CD4-positive, alpha-beta T cell treated with Interleukin-21 for 1 hour (primary cell): ENCODE measurements at places on chromosomes 3 and 15.

DNA sequence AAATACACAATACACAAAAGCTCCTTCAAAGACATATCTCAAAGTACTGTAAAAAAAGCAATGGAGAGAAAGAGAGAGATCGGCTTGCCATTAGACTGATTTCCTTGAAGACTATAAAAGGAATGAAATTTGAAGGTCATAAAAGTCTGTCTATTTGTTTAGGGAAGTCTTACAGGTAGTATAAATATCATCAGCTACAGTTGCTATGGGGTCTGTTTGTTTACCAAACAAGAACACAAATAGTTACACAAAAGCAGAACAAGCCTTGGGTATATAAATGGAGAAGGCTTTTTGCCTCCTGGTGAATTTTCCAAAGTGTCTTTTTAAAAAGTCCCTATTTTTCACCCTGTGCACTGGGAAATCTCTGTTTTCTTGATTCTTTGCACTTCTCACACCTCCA is 552.3 kb downstream of the FOXP1 start:
- no peak for DNase-seq

DNA sequence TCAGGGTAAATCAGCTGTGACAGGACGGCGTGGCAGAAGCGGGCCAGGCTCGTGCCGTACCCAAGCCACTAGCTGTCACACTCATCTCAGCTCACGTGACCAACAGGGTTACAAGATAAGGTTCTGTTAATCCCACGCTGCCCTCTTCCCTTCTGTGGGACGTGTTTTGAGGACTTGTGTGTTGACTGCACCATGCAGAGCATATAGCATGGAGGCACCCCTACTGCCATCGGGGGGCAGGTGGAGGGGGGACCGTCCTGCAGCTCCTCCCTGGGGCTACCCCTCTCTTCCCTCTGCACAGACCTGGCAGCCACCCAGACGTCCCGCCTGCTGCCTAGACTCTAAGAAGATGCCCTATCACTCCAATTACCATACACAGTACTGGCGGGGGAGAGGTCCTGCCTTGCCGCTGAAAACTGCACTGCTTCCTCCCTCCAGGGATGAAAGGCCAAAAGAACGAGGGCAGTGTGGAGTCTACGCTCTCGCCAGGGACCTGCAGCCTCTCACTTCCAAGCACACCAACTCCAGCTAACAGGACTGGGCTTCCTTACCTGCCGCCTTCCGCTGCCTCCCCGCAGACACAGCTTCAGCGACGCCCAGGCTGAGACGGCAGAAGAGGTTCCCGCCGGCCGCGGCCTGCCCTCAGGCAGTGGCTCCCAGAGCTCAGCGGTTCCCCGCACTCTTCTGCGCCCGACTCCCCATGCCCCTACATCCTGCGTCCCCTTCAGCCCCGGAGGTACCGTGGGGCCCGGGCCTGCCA is at the start of gene TNK2:
TSS of gene TNK2 (minus strand) at position 618 of the 760 bp plus-strand sequence. CDS start 19,963 bp downstream, outside the sequence.
- peak; percentile 65 for DNase-seq

DNA sequence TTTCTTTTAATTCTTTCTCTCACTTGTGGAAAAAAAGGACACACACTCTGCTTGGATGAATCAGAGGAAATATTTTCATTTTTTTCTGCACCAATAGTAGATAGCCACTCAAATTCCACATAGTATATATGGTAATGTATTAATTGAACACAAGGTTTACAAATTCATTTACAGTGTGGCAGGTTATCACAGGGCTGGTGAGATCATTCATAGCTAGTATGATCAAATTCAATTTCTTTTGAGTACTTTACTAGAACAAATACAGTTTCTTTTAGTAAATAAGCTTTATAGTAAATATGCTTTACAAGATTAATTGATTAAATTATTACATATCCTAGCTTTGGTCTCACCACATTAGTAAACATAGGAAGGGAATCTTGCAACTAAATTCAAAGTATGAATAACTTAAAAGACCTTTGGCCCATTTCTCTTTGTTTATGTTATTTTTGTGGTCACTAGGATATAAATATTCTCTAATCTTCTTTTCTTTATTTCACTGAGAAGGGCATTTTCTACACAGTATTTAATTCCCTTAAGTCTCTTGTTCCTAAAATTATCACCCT is 40.1 kb upstream of the PARP14 start:
- no peak for DNase-seq

GRCh38 chr15:62163397-62164013 is 1.6 kb downstream of the C2CD4B start:
- DNase-seq, result no peak

DNA sequence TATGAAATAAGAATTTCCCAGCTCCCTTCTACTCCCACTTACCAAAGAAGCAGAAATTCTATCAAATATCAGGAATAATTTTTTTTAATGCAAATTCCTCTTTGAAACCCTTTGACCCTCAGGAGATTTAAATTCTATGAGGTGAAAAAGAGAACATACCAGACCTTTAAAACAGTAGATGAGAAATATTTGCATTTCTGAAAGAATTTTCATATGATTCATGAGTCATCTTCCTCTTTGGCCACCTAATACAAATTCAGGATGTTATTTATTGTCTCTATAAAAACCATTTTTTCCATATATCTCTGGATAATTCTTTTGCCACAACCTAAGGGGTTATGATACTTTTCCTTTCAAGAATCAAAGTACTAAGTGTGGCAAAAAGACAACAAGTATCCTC is 67.3 kb upstream of the ST3GAL6 start:
- no peak for DNase-seq

DNA sequence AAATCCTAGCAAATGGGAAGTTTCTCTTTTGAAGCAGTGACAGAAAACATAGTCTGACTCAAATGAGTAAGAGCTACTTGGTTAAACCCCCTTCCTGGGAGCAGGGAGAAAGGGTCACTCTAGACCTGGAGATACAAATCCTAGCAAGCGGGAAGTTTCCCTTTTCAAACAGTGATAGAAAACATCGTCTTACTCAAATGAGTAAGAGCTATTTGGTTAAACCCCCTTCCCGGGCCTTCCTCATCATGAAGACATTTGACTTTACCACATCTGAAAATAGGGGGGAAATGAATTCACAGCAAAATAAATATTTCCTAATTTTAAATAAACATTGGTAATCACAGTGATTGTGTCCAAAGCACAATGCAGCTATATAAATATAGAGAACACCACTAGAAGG is 79.2 kb downstream of the FOXB1 start:
- DNase-seq, result no peak

DNA sequence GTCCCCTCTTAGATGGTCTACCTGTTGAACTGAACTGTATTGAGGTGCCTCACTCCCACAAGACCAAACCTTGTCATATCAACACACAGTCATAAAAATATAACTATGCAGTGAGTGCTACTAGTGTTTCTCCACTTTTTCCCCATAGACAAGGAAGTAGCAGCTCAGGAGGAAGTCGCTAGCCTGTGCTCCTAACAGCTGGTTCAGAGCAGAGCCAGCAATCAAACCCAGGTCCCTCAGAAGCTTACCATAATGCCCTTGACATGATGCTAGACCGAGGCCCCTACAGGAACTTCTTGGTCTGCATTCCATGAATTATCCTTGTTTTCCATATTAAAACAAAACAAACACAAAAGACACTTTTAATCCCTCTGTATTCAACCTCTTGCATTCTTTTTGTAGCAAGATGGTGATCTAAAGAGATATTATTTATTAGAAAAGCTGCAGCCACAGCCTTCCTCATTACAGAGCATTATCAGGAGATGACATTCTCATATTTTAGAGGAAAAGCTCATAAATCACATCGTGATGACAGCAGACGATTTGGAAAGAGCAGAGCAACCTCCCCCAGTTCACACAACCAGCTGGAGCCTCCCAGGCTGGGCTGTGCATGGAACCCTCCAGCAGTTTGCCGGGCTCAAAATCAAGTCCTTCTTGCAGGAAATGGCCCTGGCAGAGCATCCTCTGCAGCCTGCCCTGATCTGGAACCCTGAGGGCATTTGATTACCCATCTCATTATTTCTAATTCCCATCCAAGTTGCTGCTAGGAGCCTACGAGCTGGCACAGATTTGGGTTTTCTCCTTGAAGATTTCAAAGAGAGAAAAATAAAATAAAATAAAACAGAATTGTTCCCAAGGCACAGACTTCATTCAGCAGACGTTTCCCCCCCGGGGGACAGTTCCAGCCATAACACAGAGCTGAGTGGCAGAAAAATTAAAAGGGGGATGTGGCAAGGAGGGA is 118.8 kb downstream of the SRGAP3 start:
- DNase-seq, result no peak

DNA sequence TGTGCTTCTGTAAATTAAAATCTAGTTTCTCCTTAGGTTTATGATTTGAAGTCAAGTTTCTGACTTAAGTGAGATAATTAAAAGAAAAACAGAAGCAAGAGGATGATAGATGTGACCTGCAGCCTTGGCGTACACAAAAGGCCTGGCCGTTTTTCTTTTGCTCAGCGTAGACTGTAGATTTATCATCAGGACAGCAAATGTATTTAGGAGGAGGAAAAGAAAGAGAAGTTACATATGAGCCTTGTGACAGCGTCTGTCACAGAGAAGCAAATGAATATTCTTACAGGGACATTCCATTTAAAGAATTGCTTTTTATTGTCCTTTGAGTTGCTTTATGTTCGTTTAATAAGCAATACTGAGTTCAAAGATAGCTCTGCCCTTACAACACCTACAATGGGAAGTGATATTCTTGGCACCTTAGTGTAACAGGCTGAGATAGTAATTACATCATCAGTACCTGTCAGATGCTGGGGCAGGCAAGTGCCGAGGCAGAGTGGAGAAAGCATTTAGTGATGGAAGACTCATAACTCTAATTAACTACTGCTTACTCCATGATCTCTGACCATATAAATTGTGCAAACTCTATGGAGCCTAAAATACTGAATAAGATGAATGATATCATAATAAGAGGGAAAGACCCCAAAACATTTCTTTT is 311.5 kb downstream of the MFSD1 start:
- DNase-seq, result no peak

- DNase-seq, result no peak
Observed at GRCh38 chr3:177735431-177735830, 538.1 kb upstream of the TBL1XR1 start.

DNA sequence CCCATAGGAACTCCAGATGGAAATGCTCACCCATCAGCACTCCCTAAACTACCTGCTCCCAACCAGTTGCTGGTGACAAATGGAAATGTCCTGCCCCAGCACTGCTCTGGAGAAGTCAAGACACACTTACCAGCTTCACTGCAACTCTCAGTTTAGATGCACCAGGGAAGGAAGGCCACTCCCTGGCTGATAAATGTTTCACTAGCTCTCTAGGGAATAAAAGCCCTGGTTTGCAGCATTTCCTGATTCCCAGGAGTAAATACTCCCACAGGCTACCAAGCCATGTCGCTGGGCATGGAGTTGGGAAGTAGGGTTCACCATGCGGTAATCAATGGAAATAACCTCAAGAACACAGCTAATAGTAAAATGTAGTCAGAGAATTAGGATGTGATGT is 112.0 kb upstream of the NEO1 start:
- DNase-seq, result no peak

- DNase-seq, result no peak
Observed at GRCh38 chr3:190701096-190701532, 161.4 kb downstream of the GMNC start.

- DNase-seq, result no peak
Observed at GRCh38 chr15:52289629-52290081, 5.9 kb downstream of the MYO5C start.

DNA sequence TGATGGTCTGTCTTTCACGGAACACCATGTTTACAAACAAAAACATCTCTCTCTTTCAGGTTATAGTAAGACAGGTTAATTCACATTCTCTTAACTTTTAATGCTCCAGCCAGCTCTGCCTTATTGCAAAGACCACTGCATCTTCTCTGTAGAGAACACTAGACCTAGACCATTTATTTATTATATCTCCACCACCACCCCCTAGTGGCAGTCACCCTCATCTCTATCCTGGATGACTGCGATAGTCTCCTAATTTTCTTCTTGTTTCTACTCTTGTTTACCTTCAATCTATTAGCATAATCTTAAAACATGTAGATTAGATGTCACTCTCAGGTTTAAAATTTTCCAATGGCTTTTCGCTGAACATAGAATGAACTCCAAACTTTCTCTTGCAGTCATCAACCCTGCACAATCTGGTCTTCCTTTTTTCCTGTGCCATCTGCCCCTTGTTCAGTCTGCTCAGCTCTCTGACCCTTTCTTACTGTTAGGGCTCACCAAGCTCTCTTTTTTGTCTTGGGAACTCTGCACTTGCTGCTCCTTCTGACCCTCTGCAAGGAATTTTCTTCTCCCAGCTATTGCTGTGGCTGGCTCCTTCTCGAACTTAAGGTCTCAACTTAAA is 155.6 kb downstream of the SQOR start:
- DNase-seq, result peak; percentile 2

DNA sequence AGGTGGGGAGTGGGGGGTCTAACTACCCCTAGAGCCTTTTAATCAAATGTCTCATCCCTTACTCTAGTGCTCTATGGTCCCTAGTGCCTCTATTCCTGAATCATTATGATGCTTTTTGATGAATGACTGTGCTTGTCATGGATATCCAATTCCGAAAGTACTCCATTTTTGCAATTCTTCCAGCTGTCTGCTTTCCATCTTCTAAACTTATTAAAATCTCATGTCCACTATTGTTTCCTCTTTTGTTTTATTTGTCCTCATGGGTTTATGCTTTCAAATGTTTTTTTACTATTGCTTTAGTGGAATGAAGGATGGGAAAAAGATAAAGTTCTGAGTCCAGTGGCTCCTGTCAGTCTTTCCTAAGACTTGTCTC is 77.2 kb upstream of the KCNMB2 start:
- no peak for DNase-seq

GRCh38 chr15:101143321-101143720 is 108.5 kb downstream of the CHSY1 start:
- no peak for DNase-seq

DNA sequence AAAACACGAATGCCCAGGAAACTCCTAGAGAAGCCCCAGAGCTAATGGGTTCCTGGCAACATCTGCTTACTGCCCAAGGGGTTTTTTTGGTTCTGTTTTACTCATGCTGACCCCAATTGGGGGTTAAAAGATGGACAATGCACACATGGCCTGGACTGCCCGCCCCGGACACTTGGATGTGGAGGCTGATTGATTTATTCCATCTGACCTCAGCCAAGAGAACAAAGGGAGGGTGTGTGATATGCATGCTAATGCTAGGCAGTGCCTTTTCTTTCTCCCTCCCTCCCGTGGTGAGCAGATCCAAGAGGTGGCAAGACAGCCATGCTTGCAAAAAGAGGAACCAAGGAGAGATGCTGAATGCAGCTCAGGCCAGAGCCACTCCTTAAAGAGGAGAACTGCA is 3.3 kb upstream of the LRTM1 start:
- no peak for DNase-seq

- no peak for DNase-seq
Observed at GRCh38 chr3:115363071-115363470, 216.0 kb upstream of the ZBTB20 start.

- no peak for DNase-seq
Observed at GRCh38 chr3:62453448-62453847, 80.1 kb upstream of the FEZF2 start.

- DNase-seq, result no peak
Observed at GRCh38 chr15:42063122-42063848, 31.1 kb downstream of the PLA2G4D start.
